ENCODE measurements at places on chromosomes 6 and 20.

DNA sequence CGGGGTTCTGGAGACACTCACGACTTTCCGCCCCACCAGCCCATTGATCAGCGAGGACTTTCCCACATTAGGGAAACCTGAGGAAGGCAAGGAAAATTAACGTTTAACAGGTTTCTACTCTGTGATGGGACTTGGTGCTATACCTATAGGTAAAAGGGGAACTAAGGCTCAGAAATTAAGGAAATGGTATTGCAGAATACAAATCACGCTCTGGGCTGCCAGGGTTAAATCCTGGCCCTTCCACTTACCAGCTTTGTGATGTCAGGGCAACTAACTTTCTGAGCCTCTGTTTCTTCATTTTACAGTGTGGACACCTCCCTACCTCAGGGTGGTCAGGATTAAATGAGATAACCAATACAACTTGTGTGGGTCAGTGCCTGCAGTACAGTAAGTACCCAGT lies 8.8 kb downstream of the GNL1 start:
- no peak for DNase-seq

DNA sequence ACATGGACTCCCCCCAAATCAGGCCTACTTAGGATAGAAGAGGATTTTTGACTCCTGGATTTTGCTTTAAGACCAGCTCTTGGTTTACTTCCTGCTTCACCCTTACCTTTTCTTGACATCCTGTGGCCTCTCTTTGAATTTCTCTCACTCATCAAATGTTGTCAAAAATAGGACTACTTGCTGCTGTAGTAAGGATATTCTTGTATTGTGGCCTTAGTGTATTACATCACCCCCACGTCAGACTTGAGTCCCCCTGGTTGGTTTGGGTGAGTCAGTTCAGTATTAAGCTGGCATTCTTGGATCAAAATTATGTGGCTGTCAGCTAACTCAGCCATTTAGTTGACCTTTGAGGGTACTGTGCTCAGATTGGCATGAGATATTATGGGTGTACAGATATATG lies 1.1 kb downstream of the TPX2 start:
- no peak for DNase-seq

DNA sequence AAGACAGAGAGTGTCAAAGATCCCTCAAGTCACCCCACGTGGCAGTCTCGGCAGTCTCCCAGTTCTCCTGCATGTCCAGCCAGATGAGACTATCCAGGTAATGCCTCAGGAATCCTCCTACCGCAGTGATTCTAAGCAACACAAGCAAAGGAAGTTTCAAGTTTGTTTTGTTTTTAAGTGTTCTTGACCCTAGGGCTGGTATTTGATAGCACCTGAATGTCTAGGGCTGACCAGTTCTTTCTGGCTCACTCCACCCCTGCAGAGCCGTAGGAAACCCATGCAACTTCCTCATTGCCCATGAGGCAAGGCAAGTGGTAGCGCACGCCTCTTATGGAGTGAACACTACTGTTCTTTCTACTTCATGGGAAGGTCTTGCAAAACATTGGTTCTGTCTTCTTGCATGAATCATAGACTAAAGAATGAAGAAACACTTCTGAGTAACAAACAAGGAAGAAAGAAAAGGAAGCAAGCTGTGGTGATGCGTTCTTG lies 24.8 kb upstream of the FOXQ1 start:
- DNase-seq = no peak

DNA sequence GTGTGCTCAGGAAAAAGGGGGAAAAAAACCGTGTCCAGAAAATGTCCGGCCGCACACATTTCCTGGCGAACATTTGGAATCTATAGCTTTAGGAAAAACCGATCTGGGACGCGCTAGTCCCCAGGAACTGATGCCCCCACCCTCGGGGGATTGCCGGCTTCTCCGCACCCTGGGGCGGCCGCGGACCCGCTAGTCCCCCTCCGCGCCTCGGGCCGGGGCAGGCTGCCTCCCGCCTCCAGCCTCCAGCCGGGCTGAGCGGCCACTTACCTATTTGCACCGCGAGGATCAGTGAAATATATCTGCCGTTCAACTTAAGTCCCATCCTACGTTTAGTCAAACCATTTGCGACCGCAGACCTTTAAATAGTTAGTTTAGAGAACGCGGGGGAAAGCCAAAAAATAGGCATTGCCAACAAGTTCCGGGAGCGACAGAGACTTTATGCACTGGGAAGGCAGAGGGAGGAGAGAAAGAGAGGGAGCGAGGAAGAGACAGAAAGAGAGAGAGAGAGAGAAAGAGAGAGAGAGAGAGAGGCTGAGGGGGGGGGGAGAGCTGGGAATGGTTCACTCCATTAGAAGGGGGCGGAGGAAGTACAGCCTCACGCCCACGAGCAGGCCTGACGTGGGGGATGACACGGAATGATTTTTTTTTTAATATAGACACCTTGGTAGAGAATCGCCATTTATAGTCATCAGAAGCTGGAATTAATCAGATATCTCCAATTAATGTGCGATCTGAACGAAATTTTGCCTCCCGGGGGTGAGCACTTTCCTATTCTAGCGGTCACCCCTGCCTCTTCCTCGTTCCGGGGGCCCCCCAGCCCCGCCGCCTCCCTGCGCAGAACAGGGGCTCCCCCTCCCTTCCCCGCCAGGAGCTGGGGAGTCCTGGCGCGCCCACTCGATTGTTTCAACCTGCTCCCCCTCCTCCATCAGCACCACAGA lies at the start of gene NRN1:
NRN1 (minus strand) TSS at position 498 of the 938 bp plus-strand sequence; CDS start at position 322, 176 bp downstream.
- peak; percentile 61 for DNase-seq

DNA sequence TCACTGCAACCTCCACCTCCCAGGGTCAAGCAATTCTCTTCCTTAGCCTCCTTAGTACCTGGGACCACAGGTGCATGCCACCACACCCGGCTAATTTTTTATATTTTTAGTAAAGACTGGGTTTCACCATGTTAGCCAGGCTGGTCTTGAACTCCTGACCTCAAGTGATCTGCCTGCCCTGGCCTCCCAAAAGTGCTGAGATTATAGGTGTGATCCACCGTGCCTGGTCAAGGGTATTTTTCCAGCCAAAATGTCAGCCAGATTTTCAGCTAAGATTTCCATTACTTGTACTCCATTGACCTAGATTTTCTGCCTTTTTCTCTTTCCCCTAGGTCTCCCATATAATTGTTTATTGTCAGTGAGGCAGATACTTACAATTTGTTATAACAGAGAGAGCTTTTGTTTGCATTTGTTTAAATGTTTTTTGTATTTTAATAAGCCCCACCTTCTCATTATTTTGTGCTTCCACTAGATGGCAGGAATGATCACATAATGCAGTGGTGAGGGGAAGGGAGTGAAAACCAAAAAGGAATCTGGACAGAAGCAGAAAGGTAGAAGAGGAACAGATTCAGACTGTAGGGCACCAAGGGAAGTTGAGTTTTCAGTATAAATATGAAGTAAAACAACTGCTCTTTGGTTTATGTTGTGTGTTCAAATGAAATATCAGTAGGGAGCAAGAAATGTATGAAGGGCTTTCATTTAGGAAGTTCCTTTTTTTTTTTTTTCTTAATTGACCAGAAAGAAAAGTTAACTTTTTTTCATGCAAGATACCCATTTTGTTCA lies 29.7 kb downstream of the RPF2 start:
- peak; percentile 0 for DNase-seq

GRCh38 chr6:56073315-56073714 lies 174.1 kb downstream of the COL21A1 start:
- DNase-seq = no peak

DNA sequence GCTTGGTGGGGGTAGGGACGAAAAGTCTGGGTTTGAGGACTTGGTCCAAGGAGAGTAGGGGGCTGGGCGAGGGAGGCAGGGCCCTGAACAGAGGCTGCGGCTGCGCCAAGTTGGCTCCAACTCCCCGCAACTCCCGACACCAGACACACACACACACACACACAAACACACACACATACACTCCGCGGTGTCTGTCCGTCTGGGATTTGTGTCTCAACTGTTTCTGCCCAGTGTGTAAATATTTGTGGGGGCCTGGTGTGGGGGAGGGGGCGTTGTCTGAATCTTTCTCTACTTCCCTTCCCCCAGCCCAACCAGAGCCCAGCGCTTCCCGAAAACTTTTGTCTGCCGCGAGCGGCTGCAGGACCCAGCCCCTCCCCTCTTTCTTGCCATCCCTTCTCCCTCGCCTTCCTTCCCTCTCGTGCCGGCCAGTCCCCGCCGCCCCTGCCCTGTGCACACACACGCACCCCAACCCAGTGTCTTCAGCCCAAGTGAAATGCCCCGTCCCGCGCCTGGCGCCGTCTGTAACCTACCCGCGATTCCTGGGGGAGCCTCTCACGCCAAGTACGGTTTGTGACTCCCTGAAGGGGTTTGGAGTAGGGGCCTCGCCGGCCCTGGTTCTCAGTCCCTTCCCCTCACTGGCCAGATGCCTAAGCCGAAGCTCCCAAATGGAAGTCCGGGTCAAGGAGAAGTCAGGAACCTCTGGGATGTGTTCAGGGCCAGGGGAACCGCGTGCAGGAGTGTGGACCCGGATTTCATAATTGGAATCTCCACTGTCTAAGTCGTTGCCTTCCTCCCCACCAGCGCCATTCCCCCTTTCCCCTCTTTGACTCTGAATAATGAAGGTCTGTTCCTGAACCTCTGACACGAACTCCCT lies 904 bp downstream of the MDFI start:
- no peak for DNase-seq

GRCh38 chr6:40036186-40036585 lies 101.9 kb upstream of the MOCS1 start:
- no peak for DNase-seq

DNA sequence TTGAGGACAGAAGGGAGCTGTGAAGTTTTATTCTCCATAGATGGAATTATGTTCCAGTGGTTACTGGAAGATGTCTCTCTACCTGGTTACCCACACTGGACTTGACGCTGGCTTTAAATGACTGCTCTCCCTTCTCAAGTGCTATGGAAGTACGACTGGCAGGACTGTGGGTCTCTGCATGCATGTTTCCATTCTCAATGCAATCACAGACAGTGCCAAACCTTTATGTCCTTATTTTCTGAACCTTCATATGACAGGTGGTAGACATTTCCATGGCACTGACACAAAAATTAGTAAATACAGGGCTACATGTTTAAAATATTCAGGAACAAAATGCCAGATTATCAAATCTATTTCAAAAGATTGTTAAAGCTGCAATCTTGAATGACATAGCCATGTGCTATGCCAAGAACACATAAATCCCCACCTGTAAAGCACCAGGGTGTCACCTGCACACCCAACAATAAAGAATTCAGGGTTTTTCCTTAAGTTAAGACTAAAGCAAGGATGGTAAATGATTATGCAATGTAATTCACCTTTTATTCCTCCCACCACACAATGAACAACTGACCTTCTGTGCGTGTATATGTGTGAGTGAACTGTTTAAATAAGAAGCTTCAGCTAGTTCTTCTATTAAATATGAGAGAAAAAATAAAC lies 153.3 kb upstream of the ENPP5 start:
- DNase-seq = no peak

DNA sequence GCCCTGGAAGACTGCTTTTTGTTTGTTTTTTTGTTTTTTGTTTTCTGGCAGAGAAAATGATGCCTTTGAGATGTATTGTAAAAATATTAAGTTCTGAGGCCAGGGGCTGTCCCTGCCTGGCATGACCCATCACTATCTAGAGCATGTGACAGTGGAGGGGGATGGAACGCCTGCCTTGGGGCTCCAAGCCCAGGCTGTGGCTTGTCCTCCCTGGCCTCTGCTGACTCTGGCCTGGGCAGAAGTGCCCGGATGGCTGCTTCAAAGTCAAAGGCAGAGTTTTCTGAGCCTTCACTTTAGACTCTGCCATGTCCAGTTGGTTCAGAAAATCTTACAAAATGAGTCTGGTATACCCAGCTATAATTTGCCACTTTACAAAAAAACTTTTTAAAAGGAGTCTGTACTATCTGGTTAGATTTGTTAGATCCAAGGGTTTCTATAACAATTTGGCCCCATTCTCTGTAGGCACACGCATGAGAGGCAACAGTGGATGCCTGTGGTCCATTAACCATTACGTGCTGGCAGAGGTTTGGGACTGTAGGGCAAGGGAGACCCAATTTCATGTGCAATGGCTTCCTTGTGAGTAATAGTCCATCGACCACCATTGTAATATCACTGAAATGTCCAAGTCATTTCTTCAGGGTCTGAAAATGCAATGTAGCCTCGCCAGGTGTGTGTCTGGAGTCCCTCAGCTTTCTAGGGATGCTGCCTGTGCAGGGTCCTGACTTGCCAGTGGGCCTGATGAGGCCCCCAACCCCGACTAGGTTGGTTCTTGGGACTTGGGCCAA lies 8.3 kb downstream of the PPP1R3G start:
- no peak for DNase-seq

DNA sequence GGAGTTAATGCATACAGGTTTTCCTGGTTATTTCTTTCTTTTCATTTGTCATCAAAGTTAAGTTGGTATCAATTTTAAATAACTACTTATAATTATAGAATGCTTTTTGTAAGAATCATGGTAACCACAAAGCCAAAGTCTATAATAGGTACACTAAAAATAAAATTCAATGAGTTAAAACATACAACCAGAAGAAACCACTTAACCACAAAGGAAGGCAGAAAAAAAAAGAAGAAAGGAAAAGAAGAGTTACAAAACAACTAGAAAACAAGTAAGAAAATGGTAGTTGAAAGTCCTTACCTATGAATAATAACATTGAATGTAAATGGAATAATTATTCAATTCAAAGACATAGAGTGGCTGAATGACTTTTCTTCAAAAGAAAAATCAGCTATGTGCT lies 45.6 kb downstream of the THBS2 start:
- no peak for DNase-seq

DNA sequence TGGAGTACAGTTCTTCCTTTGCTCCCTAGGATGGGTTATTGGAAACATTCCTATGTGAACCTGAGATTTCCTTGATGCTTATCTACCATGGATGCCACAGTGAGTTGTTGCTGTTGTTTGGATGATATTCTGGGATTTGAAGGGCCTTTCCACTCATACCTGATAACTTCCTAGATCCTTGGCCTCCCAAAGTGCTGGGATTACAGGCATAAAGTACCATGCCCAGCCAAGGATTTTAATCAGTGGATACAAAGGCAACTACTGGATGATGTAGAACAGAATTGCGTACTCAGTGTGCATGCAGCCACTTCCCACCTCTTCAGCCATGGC lies 20.0 kb downstream of the PPP1R16B start:
- no peak for DNase-seq

- no peak for DNase-seq
Measured at GRCh38 chr6:110882274-110882619, 7.7 kb downstream of the AMD1 start.

DNA sequence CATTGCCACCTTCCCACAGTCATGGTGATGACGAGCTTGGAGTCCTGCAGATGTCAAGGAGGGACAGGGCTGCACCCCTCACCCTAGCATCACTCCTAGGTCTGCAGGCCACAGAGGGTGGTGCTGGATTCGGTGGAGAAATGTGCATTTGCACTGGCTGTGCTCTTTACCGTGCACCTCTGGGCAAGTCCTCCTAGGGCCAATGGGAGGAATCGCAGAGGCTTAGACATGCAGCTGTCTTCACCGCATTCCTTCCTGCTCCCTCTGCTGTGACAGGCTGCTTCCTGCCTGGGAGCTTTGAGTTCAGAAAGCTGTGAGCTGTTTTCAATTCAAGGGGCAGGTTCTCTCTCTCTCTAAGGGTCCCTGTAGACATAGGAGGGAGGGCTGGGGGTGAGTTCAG lies 85.1 kb downstream of the EDN3 start:
- no peak for DNase-seq
